Activated CD4-positive, alpha-beta T cell treated with anti-CD3 and anti-CD28 coated beads, Interleukin-10, Interleukin-2, amounts not matched to agents 100 ng/mL and 50 ng/mL, durations not matched to agents 16 hours and 8 hours (primary cell): ENCODE measurements at places on chromosomes 6 and 20.

GRCh38 chr20:62753626-62754025, 42.6 kb upstream of the MRGBP start:
- no peak for DNase-seq

DNA sequence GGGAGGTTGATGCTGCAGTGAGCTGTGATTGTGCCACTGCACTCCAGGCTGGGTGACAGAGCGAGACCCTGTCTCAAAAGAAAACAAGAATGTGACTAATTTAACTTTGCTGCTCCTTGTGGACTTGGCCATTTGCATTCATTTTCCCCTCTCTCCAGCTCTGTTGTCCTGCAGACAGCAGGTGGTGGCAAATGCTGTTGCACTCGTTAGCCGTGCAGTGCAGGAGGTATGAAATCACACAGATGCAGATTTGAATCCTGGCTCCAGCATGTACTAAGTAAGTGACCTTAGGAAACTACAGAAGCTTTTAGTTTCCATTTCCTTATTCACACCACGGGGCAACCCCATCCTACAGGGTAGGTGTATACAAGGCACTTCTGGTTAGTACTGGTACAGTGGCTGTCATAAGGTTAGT, 9.6 kb upstream of the BEND3 start:
- no peak for DNase-seq

DNA sequence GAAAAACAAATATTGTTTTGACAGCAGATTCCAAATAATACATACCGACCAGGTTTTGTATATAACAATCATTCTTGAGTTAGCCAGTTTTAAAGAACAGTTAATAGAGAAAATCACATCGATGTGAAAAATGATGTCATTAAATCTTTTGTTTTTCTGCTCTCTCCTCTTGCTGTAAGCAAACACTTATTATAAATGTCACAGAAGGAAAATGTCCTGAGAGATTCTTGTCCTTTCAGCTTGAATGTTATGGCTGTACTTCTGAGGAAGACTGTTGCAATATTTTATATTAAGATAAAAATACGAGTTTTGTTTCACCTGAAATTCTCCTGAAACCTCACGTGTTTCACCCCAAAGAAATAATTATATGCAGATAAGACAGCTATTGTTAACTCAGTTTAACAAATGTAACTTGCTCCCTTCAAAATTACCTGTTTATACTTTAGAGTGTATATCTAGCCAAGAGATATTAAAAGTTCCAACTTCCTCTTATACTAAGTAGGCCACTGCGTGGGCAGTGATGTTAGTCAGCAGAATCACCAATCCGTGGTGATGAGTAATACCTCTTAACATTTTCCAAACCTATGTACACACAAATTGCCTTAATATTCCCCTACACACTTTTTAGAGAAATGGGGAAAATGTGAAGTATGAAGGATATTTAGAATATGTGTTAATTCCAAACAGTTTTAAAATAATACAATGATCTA, 1111.4 kb upstream of the CITED2 start:
- no peak for DNase-seq

GRCh38 chr6:6008089-6008647, 1.4 kb upstream of the NRN1 start:
- no peak for DNase-seq

DNA sequence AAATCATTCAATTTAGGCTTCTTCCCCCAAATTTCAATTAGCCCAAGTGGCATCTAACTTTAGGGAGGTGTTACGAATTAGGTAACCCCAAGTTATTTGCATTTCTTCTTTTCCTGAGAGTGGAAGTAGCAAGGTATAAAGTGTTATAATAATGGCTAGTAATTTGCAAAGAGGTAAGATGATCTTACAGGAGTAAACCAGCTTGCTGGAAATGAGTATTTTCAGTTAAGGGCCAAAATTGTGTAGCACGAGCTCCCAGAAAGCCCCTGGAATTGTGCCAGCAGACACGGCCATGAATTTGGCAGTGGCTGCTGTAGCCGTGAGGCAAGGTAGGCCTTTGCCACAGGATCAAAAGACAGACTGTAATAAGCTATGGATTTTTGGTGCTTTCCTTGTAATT, 38.0 kb downstream of the CITED2 start:
- DNase-seq = no peak

DNA sequence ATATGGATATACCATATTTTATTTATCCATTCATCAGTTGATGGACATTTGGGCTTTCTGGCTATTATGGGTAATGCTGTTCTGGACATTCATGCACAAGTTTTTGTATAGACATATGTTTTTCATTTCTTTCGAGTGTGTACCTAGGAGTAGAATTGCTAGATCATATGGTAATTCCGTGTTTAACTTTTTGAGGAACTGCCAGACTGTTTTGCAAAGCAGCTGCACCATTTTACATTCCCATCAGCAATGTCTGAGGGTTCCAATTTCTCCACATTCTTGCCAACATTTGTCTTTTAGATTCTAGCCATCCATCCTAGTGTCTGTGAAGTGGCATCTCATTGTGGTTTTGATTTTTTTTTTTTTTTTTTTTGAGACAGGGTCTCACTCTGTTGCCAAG, 20.8 kb downstream of the SRC start:
- no peak for DNase-seq

GRCh38 chr6:166165558-166166313, 1.9 kb downstream of the TBXT start:
- DNase-seq = no peak

DNA sequence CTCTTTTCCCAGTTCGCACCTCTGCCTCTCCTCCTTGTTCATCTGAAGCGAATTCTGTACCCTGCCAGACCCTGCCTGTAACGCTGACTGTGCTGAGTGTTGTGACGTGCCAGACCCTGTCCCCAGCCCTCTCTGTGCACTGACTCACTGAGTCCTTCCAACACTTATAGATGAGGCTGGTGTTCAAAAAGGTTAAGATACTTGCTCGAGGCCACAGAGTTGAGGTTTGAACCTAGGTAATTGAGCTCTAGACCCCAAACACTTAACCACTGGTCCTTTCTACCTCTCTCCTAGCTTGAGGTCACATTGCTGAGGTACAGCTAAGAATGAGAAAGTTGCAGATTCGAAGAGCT, 45.7 kb upstream of the NEDD9 start:
- DNase-seq = peak; percentile 56

DNA sequence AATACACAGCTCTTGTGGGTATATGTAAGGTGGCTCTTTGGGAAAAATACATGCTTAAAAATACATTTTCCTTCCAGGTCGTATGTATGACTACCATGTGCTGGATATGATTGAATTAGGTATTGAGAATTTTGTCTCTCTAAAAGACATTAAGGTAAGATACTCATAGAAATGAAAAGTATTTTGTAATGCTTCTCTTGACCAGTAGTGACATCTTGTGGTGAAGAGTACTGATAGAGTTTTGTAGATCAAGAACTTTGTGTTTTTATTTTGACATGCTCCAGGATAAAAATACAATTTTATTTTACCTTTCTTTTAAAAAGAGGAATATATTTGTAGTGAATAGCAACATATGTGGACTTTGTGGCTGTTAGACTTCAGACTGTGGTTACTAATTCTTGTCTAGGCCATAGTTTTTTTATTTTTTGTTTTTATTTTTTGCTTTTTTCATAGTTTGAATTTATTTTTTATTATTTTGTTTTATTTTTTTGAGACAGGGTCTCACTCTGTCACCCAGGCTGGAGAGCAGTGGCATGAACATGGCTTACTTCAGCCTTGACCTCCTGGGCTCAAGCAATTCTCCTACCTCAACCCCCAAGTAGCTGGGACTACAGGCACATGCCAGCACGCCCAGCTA, 17.9 kb downstream of the RPF2 start:
- peak; percentile 9 for DNase-seq

- no peak for DNase-seq
Measured at GRCh38 chr6:9924971-9925370, 489.9 kb downstream of the TFAP2A start.

DNA sequence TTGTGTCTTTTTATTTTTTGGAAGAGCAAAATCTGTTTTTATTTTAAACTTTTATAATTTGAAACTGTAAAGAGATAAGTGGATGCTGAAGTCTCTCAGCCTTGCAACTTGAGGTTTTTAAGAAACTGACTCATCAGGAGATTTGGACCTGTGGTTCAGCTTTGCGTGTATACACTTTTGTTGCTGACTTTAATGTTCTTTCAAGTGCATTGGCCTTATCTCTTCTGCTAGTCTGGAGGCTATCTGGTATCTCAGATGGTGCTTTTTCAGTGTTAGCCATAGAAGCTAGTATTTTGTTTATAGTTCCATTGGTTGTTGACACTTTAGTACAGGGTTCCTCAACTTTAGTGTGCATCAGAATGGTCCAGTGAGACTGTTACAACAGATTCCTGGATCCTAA, 504.0 kb upstream of the SPTLC3 start:
- DNase-seq = no peak

DNA sequence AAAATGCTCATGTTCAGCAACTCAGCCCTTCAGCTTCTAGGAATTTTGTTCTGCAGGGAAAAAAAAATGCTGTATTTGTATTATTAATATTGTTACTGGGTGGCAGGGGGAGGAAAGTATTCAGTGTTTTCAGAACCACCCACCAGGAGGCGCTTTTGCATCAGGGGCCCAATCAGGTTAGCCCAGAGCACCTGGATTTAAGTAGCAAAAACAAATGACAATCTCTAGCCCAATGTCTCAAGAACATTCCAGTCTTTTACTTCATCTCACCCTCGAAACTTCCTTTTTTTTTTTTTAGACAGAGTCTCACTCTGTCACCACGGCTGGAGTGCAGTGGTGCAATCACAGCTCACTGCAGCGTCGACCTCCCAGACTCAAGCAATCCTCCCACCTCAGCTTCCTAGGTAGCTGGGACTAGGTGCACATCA, 635 bp upstream of the C20orf203 start:
- DNase-seq = peak; percentile 70

DNA sequence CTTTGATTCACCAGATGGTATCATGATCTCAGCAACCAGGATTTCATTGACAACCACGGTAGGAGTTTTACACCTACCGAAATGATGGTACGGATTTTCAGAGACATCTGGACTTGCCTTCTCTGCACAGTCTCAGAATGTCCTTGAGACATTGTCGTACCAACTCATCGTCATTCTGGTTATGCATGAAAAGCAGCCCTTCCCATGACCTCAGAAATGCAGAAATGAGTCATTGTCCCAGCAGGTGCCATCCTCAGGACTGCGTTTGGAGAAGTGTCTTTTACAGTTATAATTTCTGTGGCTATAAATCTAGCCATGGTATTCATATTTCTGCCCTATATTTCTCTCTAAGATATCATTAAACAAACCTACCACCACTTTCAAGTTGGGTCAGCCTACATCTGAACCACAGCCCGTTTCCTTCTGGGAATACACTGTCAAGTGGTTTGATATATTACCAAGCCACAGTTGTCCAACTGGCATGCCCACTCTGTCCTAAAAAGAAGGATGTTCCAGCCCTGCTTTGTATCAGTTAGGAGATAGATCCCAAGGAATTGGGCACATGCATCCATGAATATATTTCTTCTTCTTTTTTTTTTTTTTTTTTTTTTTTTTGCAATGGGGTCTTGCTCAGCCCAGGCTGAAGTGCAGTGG, 7.5 kb upstream of the BFSP1 start:
- DNase-seq = peak; percentile 73

DNA sequence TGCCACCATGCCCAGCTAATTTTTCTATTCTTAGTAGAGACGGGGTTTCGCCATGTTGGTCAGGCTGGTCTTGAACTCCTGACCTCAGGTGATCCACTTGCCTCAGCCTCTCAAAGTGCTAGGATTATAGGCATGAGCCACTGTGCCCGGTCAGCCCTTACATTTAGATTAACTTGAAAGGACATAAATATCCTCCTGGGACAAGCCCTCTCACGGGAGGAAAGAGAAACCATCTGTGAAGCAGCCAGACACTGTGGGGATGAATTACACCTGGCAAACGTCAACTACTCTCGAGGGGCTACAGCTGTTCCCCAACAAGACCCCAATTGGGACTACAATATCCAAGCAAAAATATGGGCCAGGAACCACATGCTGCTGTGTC, 32.7 kb upstream of the SAMHD1 start:
- DNase-seq = no peak

GRCh38 chr20:58494923-58495622, 20.1 kb downstream of the APCDD1L start:
- no peak for DNase-seq

DNA sequence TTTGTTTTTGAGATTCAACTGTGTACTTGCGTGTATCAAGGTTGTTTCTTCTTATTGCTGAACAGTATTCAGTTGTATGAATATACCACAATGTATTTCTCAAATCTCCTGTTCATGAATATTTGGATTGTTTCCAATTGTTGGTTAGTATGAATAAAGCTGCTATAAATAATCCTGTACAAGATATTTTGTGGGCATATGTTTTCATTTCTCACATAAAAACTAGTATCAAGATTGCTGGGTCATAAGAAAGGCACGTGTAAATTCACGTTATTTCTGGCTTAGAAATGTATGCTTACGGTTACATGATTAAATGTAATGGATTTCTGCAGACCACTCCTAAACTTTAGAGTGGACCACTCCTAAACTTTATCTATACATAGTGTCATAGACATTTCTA, 96.6 kb downstream of the BTBD3 start:
- DNase-seq = no peak

DNA sequence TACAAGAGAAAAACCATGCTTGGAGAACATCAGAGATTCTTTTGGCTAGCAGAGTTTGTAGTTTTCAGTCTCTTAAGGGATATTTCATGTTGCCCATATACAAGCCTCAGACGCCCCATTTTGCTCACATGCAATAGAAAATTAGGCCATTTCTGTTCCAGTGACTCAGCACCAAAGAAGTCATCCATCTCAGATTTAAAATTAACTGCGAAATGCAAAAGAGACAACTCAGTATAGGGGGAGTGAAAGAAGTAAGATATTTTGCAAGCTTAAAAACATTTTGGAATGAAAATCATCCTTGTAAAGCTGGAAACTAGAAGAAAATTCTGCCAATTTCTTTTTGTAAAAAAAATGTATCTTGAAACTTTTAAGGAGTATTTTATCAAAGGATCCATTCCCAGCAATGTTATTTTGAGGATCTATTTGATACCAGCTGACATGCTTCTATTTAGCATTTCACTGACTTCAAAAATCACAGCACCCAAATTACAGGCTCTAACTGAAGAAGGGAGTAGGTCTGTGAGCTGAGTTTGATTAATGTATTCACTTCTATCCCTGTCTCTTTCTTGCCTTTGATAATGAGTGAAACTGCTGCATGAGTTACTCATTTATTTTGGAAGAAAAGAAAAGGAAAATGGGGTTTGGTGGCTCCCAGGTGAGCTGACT, 223.7 kb upstream of the SULF2 start:
- no peak for DNase-seq

DNA sequence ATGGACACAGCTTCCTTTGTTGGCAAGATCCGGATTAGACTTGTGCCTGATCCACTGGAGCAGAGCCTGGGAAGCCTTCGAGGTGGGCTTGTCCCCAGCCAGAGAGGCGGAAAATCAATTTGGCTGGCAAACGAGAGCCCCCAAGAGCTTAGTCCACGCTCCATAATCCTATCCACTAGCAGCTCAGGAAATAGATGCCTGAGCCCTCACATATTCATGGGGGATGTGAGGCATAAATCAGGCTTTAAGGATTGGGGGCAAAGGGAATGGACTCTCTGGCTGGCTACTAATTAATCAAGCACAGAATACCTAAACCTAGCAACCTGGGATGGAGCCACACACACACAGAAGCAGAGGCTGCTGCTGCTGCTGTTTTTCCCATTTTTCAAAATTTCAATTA, 137.9 kb downstream of the PKHD1 start:
- no peak for DNase-seq

- no peak for DNase-seq
Measured at GRCh38 chr6:129050086-129050485, 167.1 kb downstream of the LAMA2 start.

- no peak for DNase-seq
Measured at GRCh38 chr6:17865798-17866725, 121.4 kb downstream of the KIF13A start.

GRCh38 chr6:161169035-161169434, 104.8 kb downstream of the AGPAT4 start:
- DNase-seq = no peak
